AG08395 (cell line): ENCODE measurements at places on chromosomes 13 and 19.

- DNase-seq: peak; percentile 6
Observed at GRCh38 chr13:52845766-52846566, 2.5 kb downstream of the PCDH8 start.

DNA sequence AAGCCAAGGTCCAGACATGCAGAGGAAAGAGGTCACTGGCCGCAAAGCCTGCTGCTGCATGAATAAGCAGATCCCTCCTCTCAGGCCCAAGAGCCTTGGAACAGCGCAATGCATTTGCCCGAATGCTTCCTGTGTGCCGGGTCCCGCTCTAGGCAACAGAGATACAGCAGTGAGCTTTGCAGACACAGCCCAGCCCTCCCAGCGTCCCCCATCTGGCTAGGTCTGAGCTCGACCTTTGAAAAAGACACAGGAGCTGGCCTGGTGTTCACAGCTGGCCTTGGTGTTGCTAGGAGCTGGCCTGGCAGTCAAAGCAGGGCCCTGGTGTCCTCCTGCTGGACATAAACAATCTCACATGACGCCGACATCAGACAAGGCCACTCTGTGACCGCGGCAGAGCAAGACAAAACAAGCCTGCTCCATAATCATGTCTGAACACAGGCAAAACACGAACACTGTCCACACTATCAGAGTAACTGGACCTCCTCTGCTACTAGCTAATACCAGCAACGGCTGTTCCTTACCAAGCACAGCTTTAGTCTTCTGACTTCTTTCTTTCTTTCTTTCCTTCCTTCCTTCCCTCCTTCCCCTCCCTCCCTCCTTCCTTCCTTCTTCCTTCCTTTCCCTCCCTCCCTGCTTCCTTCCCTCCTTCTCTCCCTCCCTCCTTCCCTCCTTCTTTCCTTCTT, 5.7 kb upstream of the PEX11G start:
- DNase-seq: no peak

DNA sequence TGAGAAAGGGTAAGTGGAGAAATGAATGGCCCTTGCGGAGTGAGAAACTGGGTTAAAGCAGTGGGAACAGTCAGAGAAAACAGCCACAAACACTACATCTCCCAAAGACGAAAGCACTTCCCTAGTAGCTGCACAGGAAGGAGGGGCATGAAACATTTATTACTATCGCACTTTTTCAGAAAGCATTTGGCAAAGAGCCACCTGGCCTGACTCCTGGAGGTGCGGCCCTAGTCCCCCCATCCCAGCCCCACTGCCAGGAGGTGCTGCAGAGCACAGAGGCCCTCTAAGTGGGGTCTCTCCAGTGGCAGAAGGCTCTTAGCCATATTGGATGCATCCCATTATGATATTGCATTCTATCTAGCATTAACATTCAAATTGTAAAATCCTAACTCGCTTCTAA, 55.8 kb downstream of the MTMR6 start:
- no peak for DNase-seq

DNA sequence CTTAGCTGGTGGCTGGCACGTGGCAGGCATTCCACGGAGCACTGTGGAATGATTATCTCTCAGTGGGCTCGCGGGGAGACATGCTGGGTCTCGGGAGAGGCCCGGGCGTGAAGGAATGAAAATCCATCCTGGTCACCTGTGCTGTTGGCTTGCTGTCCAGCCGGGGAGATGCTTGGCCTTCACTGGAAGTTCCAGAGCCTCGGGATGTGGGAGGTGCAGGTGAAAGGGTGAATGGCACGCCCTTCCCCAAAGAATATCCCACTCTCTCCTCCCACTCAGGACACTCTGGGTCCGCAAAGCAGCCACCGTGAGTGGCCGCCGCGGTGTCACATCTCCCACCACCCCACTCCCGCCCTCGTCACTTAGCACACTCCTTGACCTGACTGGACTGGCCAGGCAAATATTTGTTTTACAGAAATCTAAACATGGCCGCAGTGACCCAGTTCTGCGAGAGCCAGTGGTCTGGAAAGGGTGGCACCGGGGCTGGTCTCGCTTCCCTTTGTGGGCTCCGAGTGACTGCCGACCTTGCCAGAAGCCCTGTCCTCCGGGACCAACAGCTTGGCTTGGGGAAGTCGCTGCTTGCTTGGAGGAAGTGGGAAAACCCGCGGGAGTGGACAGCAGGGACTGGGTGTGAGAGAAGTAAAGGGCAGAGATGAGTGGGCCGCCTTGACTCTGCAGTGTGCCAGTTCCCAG, 8.0 kb downstream of the DPP9 start:
- no peak for DNase-seq

GRCh38 chr13:46736541-46737310, 60.2 kb downstream of the ESD start:
- DNase-seq: no peak

- DNase-seq: no peak
Observed at GRCh38 chr19:6499052-6499790, 2.9 kb downstream of the TUBB4A start.

DNA sequence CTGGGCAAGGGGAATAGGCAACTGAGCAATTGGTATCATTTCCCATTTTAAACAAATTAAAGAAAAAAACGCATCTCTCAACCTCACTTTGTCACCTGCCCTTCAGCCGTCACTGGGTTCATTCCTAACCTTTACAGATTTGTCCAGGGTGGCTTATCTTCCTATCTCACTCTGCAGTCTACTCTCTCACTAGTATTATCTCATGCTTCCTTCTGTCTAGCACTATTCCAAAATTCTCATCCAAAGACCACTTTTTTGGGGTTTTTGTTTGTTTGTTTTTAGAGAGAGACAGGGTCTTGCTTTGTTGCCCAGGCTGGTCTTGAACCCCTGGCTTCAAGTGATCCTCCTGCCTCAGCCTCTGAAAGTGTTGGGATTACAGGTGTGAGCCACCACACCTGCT, 26.7 kb upstream of the MPHOSPH8 start:
- DNase-seq: no peak

GRCh38 chr13:113748101-113748861, 10.7 kb upstream of the TMEM255B start:
- DNase-seq: no peak

GRCh38 chr13:27018882-27019281, 152.7 kb downstream of the USP12 start:
- DNase-seq: no peak
